ENCODE measurements at places on chromosomes 12 and 14. TPM values are rescaled to one million over a fixed set of nuclear protein-coding genes. Genes with fewer than 3 reads are reported as not detected.

The RNASE7 gene
- total RNA-seq: not detected

The ANKRD33 gene
- not detected for total RNA-seq

The SETD1B gene
- total RNA-seq: 2.3 TPM

The KRT5 gene
- 0.62 TPM for total RNA-seq

- peak; percentile 56 for DNase-seq
Measured at GRCh38 chr12:123533672-123534643, at the start of gene RILPL1. Gene RILPL1 (minus strand): TSS chr12:123533719. CDS start chr12:123533482, 237 bp downstream.

DNA sequence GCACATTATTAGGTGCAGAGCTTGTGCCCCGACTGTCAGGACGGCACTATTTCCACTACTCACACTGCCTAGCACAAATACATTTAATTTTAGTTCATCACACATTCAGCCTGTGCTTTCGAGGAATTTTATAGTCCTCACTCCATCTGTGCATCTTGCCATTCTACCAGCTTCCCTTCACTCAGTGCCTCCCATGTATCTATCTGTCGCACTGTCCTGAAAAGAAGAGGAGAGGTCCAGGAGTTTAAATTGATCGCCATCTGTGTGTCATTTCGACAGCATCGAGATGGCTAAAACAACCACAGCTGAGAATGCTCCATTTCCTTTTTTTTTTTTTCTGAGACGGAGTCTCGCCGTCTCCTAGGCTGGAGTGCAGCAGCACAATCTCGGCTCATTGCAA, 97.6 kb upstream of the FOXN3 start:
- DNase-seq: no peak

- DNase-seq: no peak
Measured at GRCh38 chr12:67720351-67720856, 71.9 kb downstream of the DYRK2 start.

DNA sequence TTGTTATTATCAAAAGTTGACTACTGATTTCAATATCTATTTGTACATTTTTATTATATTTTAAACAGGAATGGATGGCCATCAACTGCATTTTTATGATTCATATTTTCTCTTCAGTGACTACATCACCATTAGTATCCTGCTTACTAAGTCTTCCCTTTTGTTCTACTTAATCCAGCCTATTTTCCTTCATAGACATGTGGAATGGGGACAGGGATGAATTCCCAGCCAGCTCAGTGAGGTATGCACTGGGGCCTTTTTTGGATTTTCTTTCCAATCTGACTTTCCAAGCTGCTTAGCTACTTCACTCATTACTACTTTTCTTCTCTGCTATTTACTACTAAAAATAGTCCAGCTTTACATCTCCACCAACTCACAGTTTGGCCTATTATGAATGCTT, 38.4 kb downstream of the AKAP6 start:
- no peak for DNase-seq

GRCh38 chr12:14769466-14769968, 33.8 kb downstream of the WBP11 start:
- no peak for DNase-seq

DNA sequence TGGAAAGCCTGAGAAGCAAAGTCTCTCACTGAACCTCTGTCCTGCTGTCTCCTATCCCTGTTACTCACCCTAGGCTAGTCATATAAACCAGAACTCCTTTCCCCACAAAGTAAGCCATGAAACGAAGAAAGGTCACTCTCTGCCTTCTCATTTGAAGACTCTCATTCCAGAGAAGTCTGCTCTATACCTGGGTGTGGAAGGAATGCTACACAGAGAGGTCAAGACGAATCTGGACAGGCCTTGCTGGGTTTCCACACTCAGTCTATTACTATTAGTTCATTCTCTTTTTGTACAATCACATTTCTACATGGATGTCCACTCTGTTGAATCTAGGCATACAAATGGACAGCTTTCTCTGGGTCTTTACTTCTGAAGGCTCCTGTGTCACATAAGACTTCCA, 2.4 kb upstream of the AEBP2 start:
- DNase-seq: no peak
